ENCODE measurements at places on chromosomes 13 and 19.

GRCh38 chr13:90889906-90890834 is 457.3 kb upstream of the MIR17HG start:
- DNase-seq = no peak

GRCh38 chr19:18948976-18949356 is 7.9 kb upstream of the HOMER3 start:
- DNase-seq = no peak

DNA sequence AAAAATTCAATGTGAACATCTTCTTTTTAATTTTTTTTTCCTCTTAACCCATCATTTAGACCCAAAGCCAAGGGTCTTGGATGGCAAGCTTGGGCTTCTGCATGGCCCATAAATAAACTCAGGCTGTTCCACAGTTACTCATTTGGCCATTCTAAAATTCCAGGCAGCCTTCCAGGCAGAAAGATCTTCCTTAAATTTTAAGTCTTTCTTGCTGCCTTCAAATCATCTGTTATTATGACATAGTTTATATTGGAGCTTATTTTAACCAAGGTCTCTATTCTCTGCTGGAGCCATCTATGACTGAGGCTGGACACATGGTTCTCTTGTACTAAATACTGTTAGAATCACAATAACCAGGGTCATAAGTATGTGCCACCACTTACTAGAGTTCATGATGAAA is 317.3 kb upstream of the MAB21L1 start:
- DNase-seq = no peak

GRCh38 chr19:17889609-17890214 is 18.0 kb downstream of the SLC5A5 start:
- DNase-seq = no peak

- DNase-seq = no peak
Measured at GRCh38 chr19:38486731-38487336, 53.3 kb downstream of the RYR1 start.

DNA sequence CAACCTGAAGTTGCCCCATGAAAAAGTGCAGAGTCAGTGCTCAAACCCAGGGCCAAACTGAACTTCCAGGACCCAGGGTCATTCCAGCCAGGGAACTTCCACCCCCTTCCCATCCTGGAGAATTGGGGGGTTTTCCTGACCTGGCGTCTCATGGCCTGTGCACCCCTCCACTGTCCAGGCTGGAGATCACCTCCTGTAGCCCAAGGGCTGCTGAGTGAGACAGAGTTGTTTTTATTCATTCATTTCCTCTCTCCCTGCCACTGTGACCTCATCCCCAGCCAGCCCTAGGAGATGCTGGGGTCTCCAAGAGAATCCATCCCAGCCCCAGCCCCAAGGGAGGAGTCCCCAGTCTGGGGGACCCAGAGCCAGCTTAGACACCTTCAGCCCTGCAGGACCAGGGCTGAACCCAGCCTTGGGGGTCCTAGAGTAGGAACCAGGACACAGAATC is 4.2 kb downstream of the FCHO1 start:
- DNase-seq = no peak

- no peak for DNase-seq
Measured at GRCh38 chr19:5951338-5951861, 26.5 kb downstream of the RANBP3 start.

GRCh38 chr13:66689628-66690027 is 540.5 kb downstream of the PCDH9 start:
- DNase-seq = no peak

- DNase-seq = no peak
Measured at GRCh38 chr13:50720861-50721671, 122.4 kb downstream of the DLEU7 start.

DNA sequence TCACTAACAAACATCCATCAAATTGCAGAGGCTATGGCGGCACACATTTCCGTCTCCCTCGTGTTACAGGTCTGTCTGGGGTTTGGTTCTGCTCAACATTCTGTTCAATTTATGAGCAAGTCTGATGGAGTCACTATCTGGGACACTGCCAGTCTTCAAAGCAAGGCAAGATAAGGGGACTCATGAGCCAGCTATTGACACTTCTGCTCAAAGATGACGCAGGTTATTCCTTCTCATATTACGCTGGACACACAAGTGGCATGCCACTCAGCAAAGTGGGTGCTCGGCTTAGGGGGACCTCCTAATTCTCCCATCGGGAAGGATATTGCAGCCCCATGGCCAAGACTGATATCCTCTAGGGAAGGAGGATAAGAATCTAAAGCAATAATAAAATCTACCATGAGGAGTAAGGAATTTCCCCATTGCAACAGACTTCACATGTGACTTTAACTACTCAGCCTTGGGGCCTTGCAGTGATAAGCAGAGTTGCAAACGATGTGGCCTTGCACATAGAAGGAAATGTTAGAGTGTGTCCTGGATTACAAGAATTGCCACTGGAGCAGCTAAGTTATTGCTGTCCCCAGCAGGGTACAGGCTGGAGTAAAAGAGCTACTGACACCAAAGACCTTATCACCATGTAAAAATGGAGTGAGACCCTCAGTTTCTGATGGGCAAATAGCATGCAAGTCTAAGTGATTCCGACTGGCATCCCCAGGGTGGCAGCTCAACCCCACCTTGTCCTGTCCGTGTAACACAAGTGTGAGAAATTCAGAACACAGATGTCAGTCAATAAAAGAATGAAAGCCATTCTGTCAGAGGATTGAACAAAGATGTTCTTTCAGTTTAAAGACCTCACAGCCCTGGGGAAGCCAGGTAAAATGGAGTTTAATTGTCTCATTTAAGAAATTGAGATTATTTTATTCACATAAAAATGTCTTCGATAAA is 306.1 kb downstream of the IRS2 start:
- DNase-seq = no peak

- DNase-seq = no peak
Measured at GRCh38 chr19:36719687-36720556, 32.5 kb downstream of the ZNF567 start.

GRCh38 chr13:32609428-32609827 is 23.2 kb downstream of the PDS5B start:
- DNase-seq = no peak

DNA sequence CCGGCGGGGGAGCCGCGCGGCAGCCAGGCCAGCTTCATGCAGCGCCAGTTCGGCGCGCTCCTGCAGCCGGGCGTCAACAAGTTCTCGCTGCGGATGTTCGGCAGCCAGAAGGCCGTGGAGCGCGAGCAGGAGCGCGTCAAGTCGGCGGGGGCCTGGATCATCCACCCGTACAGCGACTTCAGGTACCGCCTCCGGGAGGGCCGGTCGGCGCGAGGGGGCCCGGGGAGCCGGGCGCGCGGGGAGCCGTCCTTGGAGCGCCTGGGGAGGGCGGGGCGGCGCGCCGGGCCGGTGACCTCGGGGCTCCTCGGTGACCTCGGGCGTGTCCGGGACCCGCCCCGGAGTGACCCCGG is 690 bp downstream of the HCN2 start:
- no peak for DNase-seq

GRCh38 chr19:46861691-46862502 is 1.1 kb downstream of the ARHGAP35 start:
- DNase-seq = no peak

GRCh38 chr19:31390711-31391110 is 41.5 kb upstream of the TSHZ3 start:
- DNase-seq = no peak

- DNase-seq = no peak
Measured at GRCh38 chr19:1411255-1412191, 4.1 kb downstream of the DAZAP1 start.

- DNase-seq = no peak
Measured at GRCh38 chr13:89936256-89936655, 1411.2 kb upstream of the MIR17HG start.

GRCh38 chr19:52176574-52176973 is 5.2 kb upstream of the ZNF836 start:
- DNase-seq = no peak

- DNase-seq = no peak
Measured at GRCh38 chr13:84207509-84207908, 325.2 kb upstream of the SLITRK1 start.

DNA sequence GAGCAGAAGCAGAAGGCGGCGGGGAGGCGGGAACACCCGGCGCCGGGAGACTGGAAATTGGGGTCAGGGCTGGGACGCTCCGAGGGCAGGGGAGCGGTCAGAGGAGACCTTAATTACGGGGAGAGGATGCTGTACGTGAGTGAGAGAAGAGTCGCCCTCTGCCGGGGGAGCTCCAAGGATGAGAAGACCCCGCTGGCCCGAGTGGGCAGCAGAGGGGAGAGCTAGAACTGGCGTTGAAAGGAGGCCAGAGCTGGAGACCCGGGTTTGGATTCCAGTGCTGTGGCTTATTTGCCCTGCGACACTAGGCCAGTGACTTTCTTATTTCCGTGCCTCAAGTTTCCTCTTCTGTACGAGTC is 536 bp downstream of the FAM32A start:
- peak; percentile 37 for DNase-seq

- DNase-seq = peak; percentile 58
Measured at GRCh38 chr19:35451338-35452096, 3.5 kb downstream of the FFAR2 start.

DNA sequence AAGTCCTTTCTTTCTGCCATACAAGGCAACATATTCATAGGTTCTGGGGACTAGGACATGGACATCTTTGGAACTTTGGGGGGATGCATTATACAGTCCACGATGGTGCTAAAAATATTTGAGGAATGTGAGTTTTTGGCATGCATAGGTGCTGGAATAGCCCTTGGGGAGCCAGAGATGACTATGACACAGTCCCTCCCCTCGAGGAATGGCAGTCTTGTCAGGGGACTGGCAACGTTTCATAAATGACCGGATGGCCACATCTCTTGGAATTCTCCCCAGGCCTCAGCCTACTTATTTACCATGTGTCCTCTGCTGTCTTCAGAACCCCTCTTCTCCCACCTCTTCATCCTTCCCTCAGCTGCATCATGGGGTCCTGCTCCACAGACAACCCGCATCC is 13.6 kb downstream of the MEIOSIN start:
- no peak for DNase-seq

DNA sequence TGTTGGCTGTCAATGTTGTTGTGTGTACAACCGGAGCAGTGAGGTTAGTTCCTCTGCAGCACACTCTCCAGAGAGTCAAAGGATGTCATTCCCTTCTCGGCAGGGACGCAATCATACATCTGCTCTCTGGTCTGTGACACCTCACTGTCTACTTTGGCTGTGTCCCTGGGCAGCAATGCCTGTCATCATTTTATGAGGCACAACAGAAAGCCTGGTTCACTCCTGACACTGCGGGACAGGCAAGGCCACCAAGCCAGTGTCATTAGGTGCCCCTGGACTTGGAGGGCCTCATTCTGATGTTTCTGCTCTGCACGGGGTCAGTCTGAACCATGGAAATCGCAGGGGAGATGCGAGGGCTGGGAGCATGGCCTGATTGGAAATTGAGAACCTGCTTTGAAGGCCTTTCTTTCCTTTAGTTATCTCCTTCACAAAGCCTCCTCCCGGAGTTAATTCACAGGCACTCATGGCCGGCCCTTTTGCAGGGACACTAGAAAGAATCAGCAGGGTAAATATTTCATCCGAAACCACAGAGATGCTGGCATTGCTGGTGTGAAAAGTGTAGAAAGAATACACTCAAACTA is 284.4 kb downstream of the ZNF536 start:
- DNase-seq = no peak

- DNase-seq = no peak
Measured at GRCh38 chr13:40269086-40269485, 397.4 kb downstream of the FOXO1 start.

DNA sequence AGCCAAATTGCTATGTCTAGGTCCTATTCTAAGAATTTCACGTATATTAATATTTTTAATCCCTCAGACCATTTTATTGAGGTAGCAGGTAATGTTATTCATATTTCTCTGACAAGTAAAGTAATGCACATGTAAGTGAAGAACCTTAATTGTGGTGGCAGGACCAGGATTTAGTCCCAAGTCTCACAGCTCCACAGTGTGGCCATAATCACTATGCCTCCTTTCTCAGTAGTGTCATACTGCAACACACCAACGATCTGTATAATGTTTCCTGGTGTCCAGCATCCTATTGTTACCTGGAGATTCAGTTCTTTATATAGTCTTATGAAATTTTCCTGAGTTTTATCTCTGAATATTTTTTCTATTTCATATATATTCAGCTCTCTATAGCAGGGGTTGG is 340.3 kb downstream of the OLFM4 start:
- no peak for DNase-seq

DNA sequence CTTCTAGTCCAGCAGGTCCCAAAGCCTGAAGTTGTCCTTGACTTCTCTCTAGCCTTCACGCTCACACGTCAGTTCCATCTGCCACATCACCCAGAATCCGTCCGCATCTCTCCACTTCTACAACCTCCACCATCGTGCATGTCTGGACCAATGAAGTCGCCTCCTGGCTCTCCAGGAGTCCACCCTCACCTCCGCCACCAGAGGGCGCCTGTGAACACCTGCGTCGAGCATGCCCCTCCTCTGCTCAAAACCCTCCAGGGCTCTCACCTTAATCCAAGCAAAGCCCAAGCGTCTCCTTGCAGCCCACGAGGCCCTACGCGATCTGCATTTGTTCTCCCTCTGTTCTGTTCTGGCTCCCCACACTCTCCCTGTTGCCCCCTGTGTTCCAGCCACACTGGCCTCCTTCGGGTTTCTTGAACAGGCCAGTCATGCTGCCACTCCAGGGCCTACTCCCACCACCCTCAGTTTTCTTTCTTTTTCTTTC is 3.7 kb downstream of the USHBP1 start:
- DNase-seq = peak; percentile 74

DNA sequence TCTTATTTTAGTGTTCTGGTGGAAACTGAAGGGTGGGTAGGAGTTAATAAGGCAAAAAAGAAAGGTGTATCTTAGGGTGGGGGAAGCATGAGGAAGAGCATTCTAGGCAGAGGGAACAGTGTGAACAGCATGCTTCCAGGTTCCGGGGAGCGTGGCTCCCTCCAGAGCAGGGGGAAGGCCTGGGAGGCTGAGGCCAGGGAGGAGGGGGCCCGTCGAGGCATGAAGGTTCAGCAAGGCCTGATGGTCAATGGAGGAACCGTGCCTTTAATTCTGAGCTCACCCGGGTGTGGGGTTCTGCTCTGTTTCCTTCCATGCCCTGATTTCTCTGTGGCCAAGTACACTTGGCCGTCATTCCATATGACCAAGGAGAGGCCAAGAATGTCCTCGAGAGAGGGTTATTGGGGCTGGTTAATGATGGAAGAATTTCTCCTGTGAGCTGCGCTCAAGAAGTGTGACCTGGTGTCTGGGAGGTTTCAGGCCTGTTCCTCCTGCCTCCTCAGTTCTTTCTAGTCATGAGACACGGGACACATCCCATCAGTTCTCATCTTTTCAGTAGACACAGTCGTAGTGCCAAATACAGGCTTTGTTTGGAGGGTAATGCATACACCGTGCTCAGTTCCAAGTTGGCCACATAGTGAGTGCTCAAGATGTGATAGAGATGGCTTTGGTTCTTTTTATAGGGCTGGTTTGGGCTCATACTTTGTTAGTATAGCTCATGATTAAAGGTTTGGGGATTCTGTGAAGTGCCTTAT is 73.6 kb downstream of the SIPA1L3 start:
- DNase-seq = no peak

GRCh38 chr13:98479496-98480003 is 97.4 kb downstream of the STK24 start:
- no peak for DNase-seq

DNA sequence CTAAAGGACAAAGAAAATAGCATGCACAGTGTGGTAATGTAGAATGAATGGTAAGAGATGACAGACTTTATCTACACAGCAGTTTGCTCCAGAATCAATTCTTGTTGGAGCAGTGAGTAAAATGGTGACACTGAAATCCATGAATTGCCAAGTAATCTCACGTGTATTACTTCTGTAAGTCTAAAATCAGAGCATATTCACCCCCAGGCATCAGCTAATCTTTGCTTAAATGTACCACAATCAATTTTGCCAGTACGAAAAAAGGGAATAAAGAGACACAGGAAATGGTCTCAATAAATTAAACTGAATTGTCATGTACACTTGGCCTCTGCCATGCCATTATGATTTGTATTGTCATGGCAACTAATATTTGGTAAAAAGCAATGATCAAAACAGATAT is 294.2 kb downstream of the PCDH17 start:
- no peak for DNase-seq
